Stimulated activated CD4-positive, alpha-beta T cell treated with anti-CD3 and anti-CD28 coated beads, TNF-alpha, amount 100 ng/mL, for 1 hour (primary cell): ENCODE measurements at places on chromosomes 7 and 10.

DNA sequence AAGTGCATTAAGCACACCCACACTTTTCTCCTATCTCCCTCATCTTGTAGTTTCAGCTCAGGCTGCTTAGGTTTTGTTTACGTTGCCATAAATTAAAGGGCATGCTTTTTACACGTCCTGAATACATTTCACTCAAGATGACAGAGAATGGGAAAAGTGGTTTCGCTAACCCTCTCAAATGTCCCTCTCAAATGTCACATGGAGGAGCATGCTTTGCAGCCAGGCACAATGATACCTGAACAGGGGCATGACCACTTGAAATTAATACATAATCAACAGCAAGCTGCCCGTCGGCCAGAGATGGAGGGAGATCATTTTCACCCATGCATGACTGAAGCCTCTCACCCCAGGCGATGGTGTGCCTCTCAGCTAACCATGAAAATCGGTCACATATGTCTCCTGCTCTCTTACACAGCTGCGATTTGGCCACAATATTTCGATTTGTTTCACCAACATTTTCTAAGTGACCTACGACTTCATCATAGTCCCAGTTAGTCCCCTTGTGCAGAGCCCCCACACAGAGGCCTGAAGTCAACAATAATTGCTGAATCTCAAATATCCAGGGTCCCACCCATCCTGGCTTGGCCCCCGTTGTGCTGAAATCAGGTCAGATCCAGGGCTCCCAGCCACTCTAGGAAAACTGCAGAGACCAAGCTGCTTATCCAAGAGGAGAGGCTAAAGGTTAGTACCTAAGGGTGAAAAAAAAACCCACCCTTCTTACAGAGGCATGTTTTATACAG lies 373.9 kb upstream of the NFE2L3 start:
- DNase-seq: no peak

DNA sequence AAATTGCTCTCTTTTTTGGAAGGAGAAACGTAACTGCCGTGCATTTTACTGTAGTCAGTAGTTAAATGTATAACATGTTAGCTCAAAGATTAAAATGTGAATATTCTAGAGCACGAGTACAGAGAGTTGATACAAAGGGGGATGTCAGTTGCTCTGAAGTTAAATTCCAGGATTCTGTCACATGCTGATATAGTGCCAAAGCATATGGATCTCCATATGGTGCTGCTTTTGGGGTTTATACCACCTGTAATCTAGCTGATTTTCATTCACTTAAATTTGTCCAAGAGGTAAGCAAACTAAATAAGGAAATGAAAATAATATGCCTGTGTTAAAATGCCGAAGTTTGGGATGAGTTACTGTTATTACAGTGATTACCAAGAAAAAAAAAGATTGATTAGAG lies 298.6 kb downstream of the EXOC4 start:
- DNase-seq: no peak

DNA sequence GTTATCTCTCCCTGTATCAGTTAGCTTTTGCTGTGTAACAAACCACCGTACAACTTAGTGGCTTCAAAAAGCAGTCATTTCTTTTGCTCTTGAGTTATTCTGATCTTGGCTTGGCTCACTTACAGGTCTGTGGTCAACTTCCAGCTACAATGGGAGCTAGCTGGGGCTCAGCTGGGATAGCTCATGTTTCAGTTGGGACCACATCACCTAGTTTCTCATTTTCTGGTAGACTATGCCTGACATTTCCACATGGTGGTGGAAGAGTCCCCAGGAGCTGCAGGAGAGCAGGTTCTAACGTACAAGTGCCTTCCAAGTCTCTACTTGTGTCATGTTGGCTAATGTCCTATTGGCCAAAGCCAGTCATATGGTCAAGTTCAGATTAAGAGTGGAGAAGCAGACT lies 25.8 kb upstream of the PIP4K2A start:
- no peak for DNase-seq

DNA sequence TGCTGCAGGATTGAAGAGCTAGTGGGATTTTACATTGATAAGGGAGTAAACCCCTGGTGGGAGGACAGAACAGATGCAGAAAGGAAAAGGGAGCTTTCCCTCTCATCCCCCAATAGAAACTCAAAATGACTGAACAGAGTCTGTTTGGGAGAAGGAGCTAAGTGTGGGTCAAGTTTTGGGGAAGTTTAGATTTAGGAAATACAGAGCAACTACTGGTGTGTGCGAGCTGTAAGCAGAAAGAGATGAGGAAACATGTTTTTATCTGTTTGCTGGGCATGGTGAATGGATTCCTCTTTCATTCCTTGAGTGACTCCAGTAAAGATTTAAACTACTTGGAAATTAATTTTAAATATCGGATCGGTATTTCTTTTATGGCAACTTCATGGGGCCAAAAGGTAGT lies 132.7 kb downstream of the AOAH start:
- DNase-seq: no peak

DNA sequence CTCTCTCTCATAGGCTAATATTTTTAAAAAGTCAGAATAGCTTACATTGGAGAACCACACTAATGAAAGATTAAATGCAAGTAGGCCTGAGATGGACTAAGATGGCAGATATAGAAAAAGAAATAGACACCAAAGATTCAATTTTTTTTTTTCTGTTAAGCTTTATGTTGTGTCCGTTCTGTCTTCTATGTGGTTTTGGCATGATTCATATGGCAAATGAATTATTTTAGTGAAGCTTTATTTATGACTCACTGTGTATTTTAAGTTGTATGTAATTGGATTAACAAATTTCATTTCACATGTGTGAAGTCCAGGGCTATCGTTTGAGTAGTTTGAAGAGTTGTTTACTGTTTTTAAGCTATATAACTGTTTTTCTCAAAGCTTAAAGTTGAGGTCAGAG lies 214.8 kb downstream of the CAMK1D start:
- no peak for DNase-seq

DNA sequence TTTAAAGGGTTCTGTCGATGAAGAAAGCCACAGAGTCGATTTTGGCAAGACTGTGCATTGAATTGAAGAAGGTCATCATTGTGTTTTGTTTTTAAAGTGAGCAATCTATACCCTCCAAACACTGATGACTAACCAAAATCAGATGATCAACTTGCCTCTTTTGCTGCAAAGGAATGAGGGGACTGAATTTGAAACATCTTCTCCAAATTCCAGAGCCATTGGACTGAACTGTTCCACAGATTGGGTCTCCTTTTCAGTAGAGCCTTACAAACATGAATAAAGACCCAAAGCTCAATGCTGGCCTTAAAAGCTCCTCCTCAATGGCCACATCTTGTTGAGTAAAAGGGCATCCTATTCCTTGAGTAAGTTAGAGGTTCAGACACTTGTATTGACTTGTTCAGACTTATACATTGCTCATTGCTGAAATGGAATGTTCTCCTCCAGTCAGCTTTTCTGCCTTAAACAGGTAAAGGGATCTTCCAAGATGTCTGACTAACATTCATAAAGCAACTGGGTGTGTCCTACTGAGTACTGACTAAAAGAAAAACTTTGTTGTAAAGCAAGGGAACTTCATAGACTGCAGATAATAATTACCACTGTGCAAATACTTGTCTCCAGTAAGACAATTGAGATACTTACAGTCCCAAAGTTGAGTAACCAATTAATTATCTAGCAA lies 630.6 kb downstream of the KCNMA1 start:
- no peak for DNase-seq

DNA sequence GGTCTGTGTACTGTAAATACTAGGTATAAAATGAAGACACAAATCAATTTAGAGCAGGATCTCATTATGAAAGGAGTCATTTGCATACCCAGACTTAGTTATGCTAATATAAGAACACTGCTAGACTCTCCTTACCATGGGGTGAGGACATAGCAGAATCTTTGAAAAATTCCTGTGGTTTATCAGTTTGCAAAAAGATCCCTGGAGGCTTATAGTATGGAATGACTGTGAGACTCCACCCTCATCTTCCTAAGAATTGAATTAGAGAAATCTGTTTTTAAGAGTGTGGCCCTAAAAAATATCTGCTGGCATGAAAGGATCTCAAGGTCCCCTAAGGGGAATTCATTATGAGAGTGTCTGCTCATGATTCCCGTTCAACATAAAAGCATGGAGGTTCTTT lies 63.2 kb downstream of the WNT2 start:
- no peak for DNase-seq

DNA sequence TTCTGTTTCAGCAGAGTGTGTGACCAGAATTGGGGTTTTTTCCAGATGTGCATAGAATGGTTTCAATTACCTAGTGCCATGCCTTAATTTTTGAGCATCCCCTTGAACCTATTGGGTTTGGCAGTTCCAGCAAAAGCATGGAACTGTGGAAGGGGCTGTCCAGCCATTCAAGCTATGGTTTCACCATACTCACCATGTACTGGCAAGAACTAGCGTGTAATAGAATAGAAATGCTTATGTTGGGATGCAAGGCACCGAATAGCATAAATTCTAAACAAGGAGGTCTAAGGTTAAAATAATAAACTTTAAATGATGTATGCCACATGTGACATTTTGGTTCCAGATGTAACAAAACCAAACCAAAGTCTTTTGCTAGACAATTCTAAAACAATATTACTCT lies 91.4 kb downstream of the MTERF1 start:
- DNase-seq: no peak

- DNase-seq: no peak
Measured at GRCh38 chr10:27743012-27743876, 2.4 kb downstream of the MKX start.
